PC-9 (cell line): ENCODE measurements at places on chromosomes 6 and 20. TPM values are rescaled to one million over a fixed set of nuclear protein-coding genes. Genes with fewer than 3 reads are reported as not detected.

The CLVS2 gene
- not detected in 2 replicates for total RNA-seq

- no peak for DNase-seq
- H3K4me3 ChIP-seq: no peak overlapping the region
- H3K36me3 ChIP-seq: no peaks in the 10 kb centered on the region
- H3K4me1 ChIP-seq: peaks cover 5% of the 10 kb centered on the region; the same call in 1 of the 2 replicates
- no peaks in the 10 kb centered on the region for H3K27me3 ChIP-seq
- H3K27ac ChIP-seq: no peak overlapping the region
Observed at GRCh38 chr6:31918069-31918720, 9.3 kb upstream of the C2 start.

DNA sequence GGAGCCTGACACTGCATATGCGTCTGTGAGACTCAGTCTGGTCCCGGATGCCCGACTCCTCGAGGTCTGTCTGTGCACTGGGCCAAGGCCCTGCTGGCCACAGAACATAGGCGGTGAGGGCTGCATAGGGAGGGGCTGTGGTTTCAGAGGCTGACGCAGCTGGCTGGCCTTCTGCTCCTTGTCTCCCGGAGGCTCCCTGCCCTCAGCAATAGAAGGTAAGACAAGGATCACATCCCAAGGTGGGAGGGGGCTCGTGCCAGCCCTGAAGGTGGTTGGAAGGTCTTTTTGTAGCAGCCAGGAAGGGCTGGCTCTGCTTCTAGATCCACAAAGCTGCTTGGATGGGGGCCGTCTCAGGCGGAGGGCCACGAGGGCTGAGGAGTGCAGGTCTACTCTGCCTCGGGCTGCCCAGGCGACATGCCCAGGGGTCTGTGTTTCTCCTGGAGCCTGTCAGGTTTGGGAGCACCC lies 239.8 kb upstream of the SULF2 start:
- H3K4me3 ChIP-seq: peak overlapping the region; percentile 72
- H3K27ac ChIP-seq: peak overlapping the region; percentile 94
- H3K36me3 ChIP-seq: 0 out of 2 replicates have a peak, but pooled peaks cover 11% of the 10 kb centered on the region
- H3K27me3 ChIP-seq: no peaks in the 10 kb centered on the region
- peak; percentile 85 for DNase-seq

GRCh38 chr6:83511901-83512681 lies at the start of gene PRSS35:
TSS of gene PRSS35 (plus strand) at chr6:83512534. CDS start at chr6:83523442, 10,908 bp downstream.
- no peaks in the 10 kb centered on the region for H3K36me3 ChIP-seq
- no peaks in the 10 kb centered on the region for H3K4me1 ChIP-seq
- DNase-seq: peak; percentile 59
- peak within 1 kb of the TSS; percentile 53 for H3K4me3 ChIP-seq

GRCh38 chr6:143007646-143008045 lies 53.0 kb upstream of the AIG1 start:
- no peaks in the 10 kb centered on the region for H3K27me3 ChIP-seq
- H3K4me3 ChIP-seq: no peak overlapping the region
- no peak overlapping the region for H3K27ac ChIP-seq
- no peaks in the 10 kb centered on the region for H3K4me1 ChIP-seq
- no peak for DNase-seq

- H3K27me3 ChIP-seq: no peaks in the 10 kb centered on the region
- H3K27ac ChIP-seq: no peak overlapping the region
- no peak overlapping the region for H3K4me3 ChIP-seq
- DNase-seq: peak; percentile 21
Observed at GRCh38 chr20:13336308-13337089, 115.4 kb downstream of the ISM1 start.

GRCh38 chr6:20058121-20058905 lies 154.0 kb downstream of the MBOAT1 start:
- H3K27me3 ChIP-seq: 0 out of 2 replicates have a peak, but pooled peaks cover 1% of the 10 kb centered on the region
- H3K27ac ChIP-seq: no peak overlapping the region
- no peak overlapping the region for H3K4me3 ChIP-seq
- H3K36me3 ChIP-seq: no peaks in the 10 kb centered on the region
- H3K4me1 ChIP-seq: no peaks in the 10 kb centered on the region

DNA sequence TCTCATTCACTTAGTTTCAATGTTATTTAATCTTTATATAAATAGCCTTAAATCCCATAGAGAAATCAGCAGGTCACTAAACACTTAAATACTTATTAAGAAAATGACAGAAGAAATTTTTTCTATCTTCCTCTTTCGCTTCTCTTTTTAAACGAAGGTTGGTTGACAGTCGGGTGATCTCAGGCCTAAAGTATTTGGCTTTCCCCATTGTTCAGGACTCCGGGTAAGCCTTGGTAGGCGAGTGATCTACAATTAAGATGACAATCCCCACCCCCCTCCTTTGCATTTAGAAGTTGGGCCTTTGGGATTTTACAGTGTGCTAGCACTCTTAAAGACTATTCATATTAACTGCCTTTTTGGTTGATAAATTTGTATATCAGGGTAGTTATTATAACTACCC lies 19.7 kb upstream of the UTRN start:
- H3K27ac ChIP-seq: peak overlapping the region; percentile 91
- H3K36me3 ChIP-seq: no peaks in the 10 kb centered on the region
- peaks cover 33% of the 10 kb centered on the region for H3K4me1 ChIP-seq
- no peak overlapping the region for H3K4me3 ChIP-seq
- peak; percentile 44 for DNase-seq
